B cell (primary cell): ENCODE measurements at places on chromosomes 12 and 14.

DNA sequence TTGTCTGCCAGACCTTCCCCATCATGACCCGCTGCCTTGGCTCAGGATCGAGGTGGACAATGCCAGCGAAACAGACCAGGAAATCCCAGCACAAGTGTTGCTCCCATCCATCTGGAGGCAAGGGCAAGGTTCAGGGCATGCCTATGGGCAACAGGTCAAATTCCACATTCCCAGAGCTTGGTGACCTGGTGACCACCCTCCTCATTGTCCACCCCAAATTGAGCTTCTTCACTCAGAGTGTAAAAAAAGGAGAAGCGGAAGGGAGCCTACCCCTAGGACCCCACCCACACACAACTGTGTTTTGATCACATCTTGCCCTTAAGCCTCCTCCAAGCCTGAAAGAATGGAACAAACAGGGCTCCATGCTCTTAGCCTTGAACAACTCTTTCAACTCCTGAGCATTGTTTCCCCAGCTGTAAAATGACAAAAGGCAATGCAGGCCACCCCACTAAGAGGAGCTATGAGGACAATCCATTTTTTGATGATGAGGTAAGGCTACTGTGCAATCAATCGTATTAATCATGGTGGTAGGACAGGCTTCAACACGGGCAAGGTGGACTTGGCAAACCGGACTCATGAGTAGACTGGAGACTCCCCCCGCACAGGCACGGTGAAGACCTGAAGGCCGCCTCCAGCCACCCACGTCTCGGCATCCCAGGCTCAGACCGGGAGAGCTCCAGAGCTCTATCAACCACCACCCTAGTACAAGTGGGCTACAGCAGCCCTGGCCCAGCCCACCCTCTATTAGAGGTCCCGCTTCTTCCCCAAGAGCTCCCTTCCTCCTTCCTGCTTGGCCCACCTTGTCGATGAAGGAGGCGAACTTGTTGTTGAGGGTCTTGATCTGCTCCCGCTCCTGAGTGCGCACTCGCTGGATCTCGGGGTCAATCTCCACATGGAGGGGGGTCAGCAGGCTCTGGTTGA lies 866 bp downstream of the KRT79 start:
- no peak for DNase-seq

- DNase-seq: no peak
Measured at GRCh38 chr12:104828015-104828414, 130.1 kb downstream of the SLC41A2 start.

- DNase-seq: no peak
Measured at GRCh38 chr12:95533985-95534384, 17.3 kb downstream of the USP44 start.

DNA sequence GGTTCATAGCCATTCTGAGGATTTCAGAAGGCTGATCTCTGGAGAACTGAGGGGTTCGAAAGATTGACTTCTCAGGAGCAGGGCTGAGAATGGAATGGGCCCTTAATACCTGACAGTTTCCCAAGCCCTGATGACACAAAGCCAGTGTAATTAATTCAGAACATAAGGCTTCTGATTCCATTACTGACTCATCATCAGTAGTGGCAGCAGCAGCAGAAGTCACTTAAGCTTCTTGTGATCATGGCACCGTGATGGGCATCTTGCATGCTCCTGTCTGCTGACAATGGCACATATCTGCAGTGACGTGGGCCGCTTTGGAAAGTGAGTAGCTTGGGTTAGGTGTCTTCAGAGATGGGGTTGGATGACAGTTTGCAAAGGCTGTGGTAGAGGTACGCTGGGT lies 38.2 kb upstream of the GSG1 start:
- no peak for DNase-seq

- no peak for DNase-seq
Measured at GRCh38 chr12:15304296-15304695, 18.0 kb upstream of the PTPRO start.

DNA sequence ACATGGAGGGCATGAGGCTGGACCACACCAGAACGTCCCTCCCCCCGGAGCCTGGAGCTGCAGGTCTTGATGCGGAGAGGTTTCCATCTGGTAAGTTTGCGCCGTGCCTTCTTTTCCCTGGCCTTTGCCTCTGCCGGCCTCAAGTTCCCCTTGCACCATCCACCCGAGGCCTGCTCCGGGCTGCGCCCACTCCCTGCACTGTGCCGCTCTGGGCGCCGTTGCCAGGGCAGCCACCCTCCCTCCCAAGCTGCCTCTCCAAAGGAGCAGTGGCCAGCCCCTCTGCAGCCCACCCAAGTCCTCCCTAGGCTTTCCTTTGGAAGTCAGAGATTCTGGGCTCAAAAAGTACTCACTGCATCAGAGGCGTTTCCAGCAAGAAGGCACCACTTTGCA lies 46.2 kb upstream of the MEG3 start:
- DNase-seq: no peak

DNA sequence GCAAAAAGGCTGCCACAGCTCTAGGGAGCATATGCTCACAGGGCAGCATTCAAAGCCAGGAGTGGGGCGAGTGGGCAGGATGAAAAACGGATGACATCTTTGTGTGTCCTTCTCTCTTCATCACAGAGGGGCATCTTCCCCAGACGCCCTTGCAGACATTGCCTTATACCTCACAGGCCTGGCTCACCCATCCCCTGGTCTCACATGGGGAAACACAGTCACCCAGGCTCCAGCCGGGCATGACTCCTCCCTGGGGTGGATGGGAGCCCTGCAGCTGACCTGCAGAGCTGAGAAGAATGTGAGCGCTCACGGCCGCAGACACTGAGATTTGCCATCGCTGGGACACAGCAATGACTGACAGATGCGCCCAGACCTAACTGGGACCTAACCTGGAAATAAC lies 7.2 kb upstream of the FBRSL1 start:
- DNase-seq: no peak

DNA sequence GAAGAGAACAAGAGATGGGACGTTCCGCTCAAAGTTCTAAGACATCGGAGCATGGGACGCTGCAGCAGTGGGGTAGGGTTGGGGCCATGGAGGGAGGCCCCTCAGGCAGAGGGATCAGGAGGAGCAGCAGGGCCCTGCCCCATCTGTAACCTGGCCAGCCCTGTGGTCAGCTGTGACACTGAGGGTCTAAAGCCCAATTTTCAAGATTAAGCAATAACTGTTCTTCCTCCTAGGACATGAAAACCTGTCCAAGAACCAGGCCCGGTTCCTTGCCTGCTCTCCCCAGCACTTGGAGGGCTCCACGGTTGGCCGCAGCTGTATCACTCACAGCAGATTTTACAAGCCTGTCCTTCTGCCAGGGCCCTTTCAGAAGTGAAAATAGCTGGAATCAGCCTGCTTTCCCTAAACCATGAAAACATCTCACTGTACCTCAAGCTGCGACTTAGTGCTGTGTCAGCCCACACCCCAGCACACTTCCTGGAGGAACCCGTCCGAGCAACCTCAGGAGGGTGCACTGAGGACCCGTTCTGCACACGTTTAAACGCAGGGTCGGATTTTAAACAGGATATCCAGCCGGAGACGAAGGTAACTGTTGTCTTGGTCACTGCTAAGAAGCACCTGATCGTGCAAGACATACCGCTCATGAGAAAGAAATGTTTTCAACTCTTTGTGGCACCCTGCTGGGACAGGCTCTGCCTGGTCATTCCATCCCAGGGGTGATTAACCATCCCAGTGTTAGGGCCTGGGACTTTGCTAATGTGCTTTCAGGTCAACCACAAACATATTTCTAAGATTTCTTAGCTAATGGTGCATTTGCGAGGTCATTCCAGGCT lies 201.9 kb upstream of the DIO3 start:
- DNase-seq: no peak

DNA sequence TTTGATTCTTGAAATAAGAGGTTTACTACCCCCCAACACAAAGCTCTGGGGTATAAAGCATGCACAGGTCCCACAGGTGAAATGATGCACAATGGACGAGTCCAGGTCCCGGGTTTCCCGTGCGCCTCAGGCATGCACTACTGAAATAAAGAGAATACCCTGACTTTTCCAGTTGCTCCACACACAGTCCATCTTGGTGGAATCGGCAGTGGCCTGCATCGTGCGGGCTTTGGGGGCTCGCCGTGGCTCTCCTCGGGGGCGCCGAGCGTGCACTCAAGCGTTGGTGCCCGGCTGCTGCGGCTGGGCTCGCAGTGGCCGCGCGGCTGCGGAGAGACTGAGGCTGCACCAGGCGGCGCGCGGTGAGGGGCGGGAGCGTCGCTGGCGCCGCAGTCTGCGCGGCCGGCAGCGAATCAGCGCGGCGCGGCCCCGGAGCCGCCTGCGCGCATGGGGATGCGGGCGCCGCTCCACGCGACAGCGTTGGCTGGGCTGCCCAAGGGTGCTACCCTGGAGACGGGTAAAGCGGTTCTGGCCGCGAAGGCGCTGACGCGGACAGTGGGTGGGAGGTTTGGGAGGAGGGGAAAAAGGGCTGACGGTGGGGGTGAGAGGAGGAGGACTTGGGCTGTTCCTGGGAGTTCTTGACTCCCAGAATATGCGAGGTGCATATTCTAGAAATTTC lies 53.8 kb upstream of the CCDC175 start:
- no peak for DNase-seq

- DNase-seq: peak; percentile 37
Measured at GRCh38 chr12:24903329-24904088, 45.4 kb downstream of the BCAT1 start.

DNA sequence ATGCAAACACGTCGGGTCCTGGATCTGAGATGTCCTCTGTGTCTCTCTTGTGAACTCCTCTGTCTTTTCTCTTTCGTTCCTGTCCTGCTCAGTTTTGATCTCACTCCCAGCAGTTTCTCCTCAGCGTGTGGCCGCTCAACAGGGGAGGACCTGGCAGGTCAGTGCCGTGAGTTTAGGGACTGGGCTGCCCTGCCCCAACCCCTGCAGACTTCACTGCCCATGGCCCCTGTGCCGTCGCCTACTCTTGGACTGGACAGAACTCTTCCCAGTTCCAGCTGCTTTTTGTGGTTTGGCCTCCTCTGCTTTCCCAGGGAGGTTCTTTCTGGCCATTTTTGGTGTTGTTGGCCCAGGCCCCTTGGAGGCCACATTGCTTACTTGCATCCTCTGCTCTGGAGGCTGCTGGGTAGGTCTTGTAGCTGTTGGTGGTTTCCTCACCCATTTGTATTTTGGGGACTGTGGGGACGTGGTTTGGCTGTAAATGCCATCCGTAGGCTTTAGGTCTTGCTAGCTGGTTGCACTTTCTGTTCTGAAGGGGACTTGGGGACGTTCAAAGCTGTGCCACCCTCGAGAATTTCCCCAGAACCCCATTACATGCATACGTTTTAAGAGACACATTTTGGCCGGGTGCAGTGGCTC lies 20.0 kb upstream of the DNAH10 start:
- DNase-seq: no peak

DNA sequence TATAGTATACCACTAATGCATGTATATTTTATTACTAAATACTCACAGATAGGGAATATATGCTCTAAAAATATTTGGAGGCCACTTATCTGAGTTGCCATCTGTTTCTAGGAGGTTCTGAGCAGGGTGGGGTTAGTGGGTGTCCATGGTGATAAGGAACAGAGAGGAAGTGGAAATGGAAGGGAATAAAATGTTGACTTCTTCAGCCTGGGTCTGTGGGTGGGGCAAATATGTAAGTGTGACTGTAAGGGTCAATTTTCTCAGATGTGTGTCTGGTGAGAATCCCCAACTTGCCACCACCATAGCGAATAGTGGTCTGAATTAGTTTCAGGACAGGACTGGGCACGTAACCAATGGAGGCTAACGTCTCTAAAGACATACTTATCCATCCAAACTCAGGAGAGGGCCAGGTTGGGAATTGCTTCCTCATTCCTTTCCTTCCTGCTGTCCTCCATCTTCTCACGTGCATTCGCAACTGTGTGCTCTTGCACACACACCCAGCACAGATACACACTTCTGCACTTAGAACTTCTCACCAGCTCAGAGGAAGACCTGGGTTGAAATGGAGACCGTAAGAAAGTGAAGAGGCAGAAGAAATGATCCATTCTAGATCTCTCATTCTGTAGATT lies 54.2 kb upstream of the GZMB start:
- DNase-seq: no peak

- no peak for DNase-seq
Measured at GRCh38 chr12:56645201-56645716, 525 bp downstream of the ATP5F1B start.

DNA sequence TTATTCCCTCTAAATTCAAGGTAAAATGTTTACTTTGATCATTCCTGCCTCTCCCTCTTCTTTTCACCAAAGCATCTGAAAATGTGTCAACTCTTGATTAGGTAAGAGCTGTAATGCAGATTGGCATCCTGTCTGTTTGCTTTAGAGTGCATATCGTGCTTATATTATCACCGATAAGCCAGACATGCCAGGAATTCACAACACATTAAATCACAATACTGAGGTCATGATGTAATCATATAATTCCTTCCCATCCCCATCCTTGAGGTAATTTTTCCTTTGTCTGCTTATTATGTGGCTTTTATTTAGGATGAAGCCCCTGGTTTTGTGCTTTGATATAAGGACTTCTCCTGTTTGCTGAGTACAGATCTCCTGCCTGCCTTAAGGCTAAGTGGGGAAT lies 10.2 kb downstream of the DDX47 start:
- no peak for DNase-seq

DNA sequence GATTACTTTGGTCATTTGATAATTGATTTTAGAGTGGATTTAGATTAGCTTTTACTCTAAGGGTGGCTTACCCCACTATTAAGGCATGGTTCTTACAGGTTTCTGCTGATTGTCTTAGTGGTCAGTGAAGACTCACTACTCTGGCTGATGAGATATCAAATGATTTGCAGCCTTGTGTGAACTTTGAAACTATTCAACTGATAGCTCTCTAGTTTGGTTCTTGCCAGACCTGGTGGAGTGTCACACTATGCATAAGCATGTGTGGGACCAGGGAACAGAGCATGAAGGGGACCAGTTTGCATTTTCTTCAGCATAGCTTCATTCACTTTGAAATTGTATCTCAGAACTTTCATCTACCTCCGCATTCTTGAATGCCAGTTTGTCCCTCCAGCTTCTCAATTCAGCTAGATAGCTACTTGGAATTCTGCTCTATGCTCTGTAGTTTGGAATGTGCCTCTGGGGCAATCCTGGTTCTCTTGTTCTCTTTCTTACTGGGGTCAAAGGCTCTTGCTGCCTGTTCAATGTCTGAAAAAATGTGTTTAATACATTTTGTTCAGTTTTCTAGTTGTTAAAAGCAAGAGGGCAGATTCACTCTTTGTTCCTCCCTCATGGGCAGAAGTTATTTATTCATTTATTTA lies 12.7 kb downstream of the SCYL2 start:
- no peak for DNase-seq

DNA sequence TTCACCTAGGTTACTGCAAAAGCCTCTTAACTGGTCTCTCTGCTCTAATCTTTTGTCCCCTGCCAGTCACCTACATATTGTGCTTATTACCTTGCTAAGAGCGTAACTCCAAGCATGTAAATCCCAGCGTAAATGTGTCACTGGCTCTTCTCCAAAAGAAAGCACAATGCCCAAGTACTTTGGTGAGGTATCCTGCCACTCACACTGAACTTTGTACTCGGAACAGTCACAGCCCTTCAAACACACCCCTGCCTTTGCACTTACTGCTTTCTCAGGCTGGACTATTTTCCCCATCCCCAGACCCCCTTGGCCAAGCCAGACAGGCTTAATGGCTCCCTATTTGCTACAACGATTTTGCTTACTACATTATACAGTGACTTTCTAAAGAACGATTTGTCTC lies 31.7 kb downstream of the GALNT4 start:
- no peak for DNase-seq
